GM23338 (cell line): ENCODE measurements at places on chromosomes 11 and 22.

DNA sequence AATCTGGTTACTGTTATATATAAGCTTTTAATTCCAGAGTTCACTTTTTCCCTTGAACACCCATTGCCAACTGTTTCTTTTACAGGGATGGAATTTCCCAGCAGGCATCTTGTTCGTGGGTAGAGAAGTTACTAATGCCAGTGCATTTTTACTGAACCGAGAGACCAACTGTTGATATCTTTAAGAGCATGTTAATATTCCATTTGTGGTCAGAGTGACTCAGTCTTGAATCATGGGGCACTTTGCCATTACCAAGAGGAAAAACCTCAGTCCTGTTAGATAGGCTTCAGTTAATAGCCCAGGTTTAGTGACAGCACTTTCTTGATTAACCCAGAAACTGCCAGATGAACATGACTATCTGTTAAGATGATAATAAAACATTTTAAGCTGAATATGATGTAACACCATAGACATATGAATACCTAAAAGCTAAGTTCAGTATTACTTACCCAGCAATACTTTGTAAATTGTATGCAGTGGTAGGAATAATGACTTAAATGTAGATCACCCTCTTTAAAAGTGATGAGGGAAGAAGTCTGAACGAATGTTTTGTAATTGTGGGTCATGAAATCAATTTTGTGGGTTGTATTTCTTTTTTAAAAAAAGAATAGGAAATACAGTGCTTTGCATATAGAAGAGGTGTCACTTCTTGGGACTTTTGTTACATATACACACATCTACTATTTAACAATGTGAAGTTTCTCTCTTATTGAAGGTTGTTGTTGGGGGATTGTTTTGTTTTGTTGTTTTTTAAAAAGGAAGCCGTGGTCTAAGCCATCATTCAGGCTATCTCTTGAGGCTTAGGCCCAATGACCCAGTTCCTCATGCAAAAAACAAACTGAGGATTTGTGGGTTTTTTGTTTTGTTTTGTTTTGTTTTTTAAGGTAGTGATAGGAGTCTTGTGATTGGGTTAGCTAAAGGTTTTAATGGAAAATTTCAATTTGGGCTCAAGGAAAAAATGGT lies 79.2 kb upstream of the GRIK4 start:
- DNase-seq = no peak

DNA sequence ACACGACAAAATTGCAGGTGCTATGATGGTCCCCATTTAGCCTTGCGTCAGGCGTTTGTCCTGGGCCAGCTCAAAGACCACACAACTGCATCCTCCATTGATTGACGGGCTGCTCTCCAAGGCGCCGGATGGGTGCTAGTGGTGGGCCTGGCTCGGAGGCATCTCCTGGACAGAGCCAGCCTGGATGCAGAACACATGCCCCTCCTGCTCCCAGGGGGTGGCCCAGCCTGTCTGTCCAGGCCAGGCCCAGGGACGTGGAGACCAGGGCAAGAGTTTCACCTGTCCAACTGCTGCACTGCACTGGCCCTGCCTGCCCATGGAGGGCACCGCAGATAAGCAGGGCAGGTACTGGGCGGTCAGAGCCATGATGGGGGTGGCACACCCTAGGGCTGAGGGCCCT lies 23.4 kb upstream of the FGF19 start:
- DNase-seq = no peak

GRCh38 chr22:35580351-35581022 lies 36.6 kb downstream of the MB start:
- no peak for DNase-seq

DNA sequence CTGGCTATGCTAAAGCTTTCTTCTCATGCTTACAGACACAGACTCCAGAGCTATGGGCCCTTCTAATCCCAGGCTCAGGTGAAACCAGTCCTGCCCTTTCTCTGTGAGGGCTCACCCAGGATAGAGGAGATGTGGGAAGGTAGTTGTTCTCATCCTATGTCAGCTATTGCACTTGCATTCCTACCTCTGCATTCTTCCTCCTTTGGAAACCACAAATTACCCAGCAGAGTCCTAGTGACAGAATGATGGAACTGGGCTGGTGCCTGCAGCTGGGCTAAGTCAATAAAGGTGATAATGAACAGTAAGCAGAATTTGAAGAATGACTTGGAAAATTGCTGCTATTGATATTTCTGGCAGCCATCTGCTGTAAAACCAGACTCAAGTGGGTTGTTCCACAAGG lies 560.0 kb downstream of the TMEM135 start:
- no peak for DNase-seq

DNA sequence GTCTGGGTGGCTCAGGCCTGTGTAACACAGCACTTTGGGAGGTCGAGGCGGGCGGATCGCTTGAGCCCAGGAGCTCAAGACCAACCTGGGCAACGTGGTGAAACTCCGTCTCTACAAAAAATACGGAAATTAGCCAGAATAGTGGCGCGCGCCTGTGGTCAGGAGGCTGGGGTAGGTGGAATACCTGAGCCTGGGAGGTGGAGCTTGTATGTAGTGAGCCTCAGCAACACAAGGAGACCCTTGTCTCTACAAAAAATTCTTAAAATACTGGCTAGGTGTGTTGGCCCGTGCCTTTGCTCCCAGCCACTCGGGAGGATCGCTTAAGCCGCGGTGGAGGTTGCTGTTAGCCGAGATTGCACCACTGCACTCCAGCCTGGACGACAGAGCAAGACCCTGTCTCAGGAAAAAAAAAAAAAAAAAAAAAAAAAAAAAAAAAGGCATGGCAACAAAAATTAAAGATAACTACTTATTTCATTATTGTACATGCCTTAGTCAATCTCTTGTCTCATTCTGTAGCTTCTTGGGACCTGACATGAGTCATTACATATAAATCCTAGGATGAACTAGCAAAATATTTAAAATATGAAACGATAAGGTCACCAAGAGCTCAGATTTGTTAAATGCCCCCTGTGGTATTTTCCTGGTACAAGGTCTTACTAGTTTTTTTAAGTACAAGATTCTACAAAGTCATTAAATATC lies 1.1 kb downstream of the TAF1D start:
- DNase-seq = peak; percentile 70

- DNase-seq = no peak
These were observed 1.2 kb upstream of the MARK2 start for GRCh38 chr11:63837739-63838138.

GRCh38 chr11:87174870-87175269 lies 137.1 kb downstream of the TMEM135 start:
- DNase-seq = no peak

GRCh38 chr11:134289167-134289566 lies 13.0 kb downstream of the GLB1L3 start:
- DNase-seq = no peak

DNA sequence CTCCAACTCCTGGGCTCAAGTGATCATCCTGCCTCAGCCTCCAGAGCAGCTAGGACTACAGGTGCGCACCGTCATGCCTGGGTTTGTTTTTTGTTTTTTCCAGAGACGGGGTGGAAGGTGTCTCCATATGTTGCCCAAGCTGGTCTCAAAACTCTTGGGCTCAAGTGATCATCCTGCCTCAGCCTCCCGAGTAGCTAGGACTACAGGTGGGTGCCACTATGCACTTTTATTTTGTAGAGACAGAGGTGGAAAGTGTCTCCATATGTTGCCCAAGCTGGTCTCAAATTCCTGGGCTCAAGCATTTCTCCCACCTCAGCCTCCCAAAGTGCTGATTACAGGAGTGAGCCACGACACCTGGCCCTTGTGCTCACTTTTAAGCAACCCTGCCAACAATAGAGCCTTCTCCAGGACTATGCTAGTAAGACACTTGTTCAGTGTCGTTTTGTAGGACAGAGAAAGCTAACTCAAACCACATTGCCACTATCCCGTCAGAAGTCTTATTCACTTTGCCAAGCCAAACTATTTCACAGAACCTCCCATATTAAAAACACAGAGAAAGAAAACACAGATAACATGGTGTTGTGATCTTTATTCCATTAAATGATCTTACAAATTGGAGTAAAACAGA lies 9.4 kb upstream of the PLAAT3 start:
- DNase-seq = no peak

GRCh38 chr11:62546244-62546928 lies at the start of gene AHNAK:
TSS of gene AHNAK (minus strand) at chr11:62546806. CDS start at chr11:62536098, 10,708 bp downstream.
- DNase-seq = peak; percentile 76

GRCh38 chr11:35214792-35215193 lies 75.8 kb downstream of the CD44 start:
- peak; percentile 81 for DNase-seq

DNA sequence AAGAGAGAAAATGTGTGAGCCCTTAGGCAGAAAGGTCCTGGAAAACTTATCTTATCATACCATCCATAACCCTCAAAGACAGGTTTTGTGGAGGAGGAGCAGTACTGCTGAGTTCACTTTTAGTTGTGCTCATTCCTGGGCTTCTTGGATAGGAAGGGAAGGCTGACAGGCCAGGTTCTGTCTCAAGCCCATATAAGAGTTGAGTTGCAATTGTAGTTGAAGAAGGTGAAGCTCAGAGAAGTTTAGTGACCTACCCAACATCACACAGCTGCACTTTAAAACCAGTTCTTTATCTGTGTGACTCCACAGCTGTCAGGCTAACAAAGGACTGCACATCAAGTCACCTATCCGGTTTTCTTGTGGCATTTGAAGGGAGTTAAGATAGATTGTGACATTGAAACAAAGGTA lies 13.0 kb downstream of the TEAD1 start:
- DNase-seq = no peak

DNA sequence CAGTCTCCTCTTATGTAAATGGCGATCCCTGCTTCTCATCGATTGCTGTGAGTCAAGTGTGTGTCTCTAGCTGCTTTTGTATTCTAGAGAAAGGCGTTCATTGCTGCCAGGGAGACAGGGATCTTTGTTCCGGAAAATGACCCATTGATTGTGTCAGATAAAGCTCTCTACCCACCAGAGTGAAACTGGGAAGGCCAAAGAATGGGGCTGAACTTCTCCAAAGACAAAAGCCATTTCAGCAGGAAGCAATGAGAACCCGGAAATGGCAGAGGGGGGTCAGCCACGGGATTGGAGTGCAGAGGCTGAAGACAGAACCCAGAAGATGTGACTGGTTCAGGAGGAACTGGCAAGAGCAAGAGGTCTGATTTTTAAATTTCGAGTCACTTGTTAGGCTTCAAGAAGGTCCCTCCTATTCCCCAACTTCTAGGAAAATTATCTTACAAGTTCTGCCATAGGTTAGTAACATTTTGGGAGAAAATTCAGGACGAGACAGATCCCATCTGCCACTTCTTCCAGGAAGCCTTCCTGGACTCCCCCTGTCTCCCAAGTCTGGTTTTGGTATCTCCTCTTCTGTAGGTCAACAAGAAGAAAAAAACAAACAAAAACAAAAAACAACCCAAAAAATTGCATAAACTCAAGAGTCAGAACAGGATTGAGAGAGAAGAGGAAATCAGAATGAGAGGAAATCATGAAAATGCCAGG lies 110.6 kb downstream of the NECTIN1 start:
- no peak for DNase-seq

GRCh38 chr22:22061085-22062077 lies 78.8 kb upstream of the TOP3B start:
- DNase-seq = no peak

GRCh38 chr11:15489281-15489680 lies 374.6 kb downstream of the INSC start:
- no peak for DNase-seq

DNA sequence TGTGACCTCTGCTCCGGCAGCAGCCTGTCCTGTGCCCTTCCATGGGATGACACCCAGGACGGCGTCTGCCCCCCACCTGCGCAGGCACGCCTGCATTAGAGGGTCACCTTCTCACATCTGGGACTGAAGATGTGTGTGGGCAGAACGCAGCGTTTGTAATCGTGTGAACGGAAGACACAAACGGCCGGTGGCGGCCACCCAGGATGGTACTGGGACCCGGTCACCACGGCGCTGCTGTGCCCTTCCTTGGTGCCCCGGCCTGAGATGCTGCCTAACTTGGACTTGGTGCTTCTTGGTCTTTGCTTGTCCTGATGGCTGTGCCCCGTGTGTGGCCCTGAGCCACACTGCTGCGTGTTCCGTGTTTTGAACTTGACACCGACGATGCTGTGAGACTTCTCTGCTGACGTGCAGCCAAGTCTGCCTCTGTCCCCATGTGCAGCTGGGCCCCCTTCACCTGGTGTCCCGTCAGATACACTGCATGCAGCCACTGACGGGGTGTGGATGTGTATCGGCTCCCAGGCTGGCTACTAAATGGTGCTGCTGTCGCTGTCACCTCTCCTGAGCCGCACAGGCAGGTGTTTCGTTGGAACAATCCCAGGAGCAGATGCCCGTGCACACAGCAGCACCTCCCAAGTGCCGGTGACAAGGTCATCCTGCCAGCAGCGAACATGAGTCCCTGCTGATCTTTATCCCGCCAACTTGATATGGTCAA lies 21.4 kb downstream of the YPEL1 start:
- no peak for DNase-seq

DNA sequence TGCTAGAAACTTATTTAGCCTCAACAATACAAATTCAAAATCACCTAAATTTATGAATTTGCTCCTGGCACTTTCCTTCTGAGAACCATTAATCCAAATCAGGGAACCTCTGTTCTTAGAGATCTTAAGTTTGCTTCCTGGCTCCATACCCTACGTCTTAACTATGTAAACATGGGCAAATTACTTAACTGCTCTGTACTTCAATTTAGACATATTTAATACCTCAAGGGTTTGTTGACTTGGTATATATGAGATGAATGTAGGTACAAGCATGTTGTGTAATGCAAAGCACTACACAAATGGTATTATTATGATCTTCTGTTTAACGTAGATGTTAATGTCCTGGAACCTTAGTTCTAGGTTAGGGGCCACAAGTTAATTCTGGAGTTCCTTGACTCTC lies 22.6 kb upstream of the ARHGAP20 start:
- DNase-seq = no peak

DNA sequence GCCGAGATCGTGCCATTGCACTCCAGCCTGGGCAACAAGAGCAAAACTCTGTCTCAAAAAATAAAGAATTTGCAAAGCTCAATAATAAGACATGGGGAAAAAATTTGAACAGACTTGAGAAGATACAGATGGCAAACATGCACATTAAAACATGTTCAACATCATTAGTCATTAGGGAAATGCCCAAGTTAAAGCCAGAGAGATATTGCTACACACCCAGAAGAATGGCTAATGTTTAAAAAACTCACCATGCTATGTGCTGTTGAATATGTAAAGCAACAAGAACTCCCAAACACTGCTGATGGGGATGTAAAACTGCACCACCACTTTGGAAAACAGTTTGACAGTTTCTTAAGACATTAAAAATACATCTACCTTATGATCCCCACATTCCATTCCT lies 12.6 kb downstream of the LRRC75B start:
- DNase-seq = no peak

GRCh38 chr11:1469287-1469910 lies 17.2 kb downstream of the MOB2 start:
- DNase-seq = no peak
